ENCODE measurements at places on chromosomes 16 and 17.

DNA sequence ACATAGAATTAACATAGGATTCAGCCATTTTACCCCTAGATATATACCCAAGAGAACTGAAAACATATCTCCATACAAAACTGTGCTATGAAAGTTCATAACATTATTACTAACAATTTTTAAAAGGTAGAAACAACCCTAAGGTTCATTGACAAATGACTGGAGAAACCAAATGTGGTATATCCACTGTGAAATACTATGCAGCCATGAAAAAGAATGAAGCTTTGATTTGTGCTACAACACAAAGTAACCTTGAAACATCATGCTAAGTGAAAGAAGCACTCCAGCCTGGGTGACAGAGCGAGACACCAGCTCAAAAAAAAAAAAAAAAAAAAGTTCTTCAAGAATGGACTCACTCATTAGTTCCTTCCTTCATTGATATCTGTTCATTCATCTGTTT is 580 bp downstream of the CD300LD start:
- no peak for DNase-seq

- DNase-seq, result no peak
Measured at GRCh38 chr17:64773386-64773835, 111.3 kb upstream of the SMURF2 start.

- DNase-seq, result no peak
Measured at GRCh38 chr17:46974086-46974485, 5.0 kb downstream of the RPRML start.

DNA sequence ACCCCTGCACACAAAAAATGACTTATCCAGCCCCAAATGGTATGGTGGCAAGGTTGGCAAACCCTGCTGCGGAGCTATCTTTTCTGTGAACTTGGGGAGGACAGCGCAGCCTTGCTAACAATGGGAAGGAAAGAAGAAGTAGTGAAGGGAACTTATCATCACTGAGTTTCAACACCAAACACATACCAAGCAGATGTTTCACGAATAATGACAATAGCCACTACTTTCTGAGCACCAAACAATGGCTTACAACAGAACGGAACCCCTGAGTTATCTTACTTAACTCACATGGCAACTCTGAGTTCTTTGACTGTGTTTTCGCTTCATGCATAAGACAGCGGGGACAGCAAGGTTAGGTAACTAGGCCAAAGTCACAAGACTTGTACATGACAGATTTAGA is 148.9 kb downstream of the XYLT1 start:
- DNase-seq, result no peak

GRCh38 chr16:19660432-19660831 is 57.6 kb downstream of the KNOP1 start:
- DNase-seq, result no peak

GRCh38 chr17:32564325-32564724 is 77.5 kb downstream of the CDK5R1 start:
- no peak for DNase-seq

GRCh38 chr17:12664252-12664651 is 1.4 kb upstream of the MYOCD start:
- DNase-seq, result no peak

GRCh38 chr16:31081428-31082351 is 7.1 kb downstream of the PRSS53 start:
- DNase-seq, result no peak

DNA sequence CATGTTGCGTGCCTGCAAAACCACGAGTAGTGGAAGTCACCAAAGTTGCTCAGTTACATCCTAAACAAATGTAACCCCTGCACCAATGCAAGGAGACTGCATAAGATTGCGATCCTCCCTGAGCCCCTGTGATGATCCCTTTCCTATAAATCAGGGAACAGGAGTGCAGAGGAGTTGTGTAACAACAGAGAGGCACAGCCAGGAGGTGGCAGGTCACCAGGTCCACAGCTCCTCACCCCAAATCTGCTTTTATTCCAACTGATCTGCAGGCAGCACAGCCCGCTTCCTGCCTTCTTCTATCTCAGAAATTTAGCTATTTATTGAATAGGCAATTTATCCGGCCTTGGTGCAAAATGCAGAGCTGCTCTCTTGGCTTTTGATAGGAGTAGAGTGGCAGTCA is 36.0 kb upstream of the MRTFB start:
- no peak for DNase-seq

- DNase-seq, result no peak
Measured at GRCh38 chr17:58840820-58841612, 85.4 kb downstream of the PPM1E start.

DNA sequence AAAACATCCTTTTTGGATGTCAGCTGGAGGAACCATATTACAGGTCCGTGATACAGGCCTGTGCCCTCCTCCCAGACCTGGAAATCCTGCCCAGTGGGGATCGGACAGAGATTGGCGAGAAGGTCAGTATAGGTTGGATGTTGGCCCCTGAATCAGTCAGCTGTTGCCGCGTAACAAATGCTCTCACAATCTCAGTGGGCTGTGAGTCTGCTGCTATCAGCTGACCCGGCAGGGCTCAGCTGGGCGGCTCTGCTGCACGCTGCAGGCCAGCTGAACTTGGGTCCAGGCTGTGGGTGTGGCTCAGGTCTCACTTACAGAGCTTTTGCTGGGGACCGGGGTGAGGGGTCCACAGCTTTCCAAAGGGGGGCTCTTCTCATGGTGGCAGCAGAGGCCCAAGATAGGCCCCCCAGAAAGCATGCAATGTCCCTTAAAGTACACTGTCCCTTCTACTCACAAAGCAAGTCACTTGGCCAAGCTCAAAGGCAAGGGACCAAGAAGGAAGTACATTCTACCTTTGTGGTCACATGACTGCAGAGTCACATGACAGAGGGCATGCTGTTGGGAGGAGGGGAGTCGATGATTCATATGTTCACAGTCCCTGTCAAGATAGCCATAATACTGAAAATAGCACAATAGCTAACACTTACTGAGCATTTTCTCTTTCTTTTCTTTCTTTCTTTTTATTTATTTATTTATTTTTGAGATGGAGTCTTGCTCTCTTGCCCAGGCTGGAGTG is 134.2 kb downstream of the ABCC1 start:
- no peak for DNase-seq

- no peak for DNase-seq
Measured at GRCh38 chr16:81148277-81148676, 52.1 kb upstream of the GCSH start.

- DNase-seq, result no peak
Measured at GRCh38 chr17:70022175-70022574, 52.9 kb upstream of the KCNJ16 start.

GRCh38 chr17:46809110-46809571 is 9.4 kb downstream of the WNT3 start:
- DNase-seq, result no peak

GRCh38 chr16:3032624-3033023 is 4.1 kb downstream of the BICDL2 start:
- DNase-seq, result no peak

DNA sequence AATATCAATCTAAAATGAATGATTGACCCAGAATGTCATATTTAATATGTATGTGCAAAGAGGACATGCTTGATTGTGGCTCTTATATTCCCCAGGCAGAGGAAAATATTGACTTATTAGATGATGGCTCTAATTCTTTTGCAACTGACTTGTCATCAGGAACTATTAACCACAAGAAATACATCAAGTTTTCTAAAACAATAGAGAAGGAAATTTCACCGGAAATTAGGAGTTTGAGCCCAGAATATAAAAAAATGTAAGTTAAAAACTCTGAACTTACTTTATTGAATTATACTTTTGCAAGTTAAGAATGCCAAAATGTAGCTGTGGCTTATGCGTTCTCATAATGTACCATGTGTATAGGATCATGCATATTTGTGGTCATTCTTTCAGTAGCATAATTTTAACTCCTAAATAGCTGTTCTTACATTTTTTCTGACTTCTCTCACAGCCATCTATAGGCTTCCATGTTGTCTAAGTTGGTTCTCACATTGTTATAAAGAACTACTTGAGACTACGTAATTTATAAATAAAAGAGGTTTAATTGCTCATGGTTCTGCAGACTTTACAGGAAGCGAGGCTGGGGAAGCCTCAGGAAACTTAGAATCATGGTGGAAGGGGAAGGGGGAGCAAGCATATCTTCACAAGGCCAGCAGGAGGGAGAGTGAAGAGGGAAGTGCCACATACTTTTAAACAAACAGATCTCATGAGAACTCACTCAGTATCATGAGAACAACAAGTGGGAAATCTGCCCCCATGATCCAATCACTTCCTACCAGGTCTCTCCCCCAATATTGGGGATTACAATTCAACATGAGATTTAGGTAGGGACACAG is 11.6 kb downstream of the EFCAB13 start:
- DNase-seq, result no peak
